Activated CD4-positive, alpha-beta T cell treated with anti-CD3 and anti-CD28 coated beads, Interleukin-2, amount 50 U/mL, for 24 hours (primary cell): ENCODE measurements at places on chromosomes 1 and 21.
A peak's percentile ranks its signal among the peaks of the same experiment; 100 is the strongest.

DNA sequence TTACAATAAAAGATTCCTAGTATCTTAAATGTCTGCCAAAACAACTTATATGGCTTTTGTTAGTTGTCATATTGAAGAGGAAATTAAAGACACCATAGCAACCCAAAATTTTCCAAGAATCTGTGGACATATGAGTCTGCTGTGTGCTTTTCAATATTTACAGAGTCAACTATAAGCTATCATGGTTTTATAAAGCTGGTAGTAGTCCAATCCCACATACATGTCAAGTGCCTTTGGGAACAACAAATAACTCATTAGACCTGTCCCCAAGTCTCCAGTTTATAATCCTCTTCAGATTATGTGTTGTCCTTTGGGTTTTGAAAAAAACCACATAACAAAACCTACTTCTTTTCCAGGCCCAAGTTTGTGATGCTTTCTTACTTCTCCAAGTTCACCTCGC, 293.8 kb upstream of the USP25 start:
- no peak for DNase-seq

- DNase-seq: no peak
These were observed 11.3 kb downstream of the CACHD1 start for GRCh38 chr1:64480999-64481772.

DNA sequence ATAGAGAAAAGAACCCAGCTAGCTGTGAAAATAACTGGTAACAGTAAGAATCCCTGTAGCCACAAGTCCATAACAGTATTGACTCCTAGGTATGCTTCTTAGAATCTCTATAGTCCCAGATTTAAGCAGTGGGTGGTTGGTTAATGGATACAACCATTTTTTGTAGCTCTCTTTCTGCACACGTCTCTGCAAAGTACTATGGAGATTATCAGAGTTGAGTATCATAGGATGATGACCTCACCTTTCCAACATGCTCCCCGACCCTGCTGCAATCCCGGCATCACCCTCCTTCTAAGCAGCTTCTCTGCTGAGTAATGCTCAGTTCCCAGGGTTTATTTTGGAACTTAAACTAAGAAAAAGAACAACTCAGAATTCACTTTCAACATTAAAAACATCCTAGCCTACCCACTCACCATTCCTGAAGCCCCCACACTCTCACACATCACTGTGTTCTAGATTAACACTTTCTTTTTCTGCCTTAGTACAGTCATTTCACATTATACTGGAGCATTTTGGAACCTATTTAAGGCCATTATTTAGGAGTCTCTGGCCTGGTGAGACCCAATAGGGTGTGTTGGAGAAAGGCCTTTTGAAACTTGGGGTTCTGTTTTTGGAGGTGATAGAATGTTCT, 2.7 kb downstream of the MLLT11 start:
- no peak for DNase-seq

- no peak for DNase-seq
These were observed 3.6 kb upstream of the ZMYM4 start for GRCh38 chr1:35264871-35265270.

- DNase-seq: no peak
These were observed 83.8 kb downstream of the NIBAN1 start for GRCh38 chr1:184890539-184890973.

- no peak for DNase-seq
These were observed 12.5 kb downstream of the CSDE1 start for GRCh38 chr1:114745291-114745690.

- no peak for DNase-seq
These were observed 29.8 kb upstream of the CACYBP start for GRCh38 chr1:174969977-174970376.

DNA sequence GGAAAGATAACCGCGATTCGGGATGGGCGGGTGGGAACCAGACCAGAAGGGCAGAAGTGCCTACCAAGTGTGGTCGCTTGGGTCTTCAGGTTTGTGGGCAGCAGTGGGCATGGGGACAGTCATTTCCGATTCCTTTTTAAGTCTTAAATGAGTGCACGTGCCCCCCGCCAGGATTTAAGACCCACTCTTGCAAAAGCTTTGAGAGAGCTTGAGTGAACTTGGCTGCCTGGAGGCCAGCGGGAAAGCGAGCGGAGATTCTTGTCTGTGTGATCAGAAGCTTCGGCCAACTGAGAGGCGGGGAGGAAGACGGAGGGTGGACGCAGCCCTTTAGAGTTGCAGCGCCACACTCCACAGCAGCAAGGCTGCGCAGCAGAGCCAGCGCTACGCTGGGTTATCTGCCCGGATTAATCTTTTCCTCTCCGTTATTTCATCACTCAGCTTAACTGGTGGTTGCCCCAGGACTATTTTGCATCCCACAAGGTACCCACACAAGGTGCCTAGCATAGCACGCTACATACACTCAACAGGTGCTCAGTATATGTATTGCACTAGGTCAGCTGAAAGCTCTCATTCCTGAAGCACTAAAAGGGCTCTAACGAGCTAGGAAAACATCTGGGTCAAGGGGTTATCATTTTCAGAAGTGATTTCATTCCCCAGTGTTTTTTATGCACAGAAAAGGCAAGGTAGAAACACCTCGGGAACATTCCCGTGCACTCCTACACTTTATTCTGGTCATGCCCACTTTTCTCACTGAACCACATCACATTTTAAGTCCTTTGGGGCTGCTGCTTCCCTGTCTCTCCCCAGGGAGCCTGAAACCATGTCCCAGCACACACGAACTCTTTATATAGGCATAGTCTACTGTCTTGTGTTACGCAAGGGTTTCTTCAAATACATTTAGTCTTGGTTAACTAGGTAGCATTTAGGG, 1.5 kb upstream of the BATF3 start:
- peak; percentile 11 for DNase-seq

GRCh38 chr1:178055093-178055492, 38.8 kb upstream of the RASAL2 start:
- DNase-seq: no peak
